Midbrain (tissue), 1 donor: ENCODE measurements at places on chromosomes 11 and 22.

GRCh38 chr22:30398685-30399680, 2.2 kb downstream of the SEC14L2 start:
- no peak for DNase-seq

- DNase-seq, result no peak
These were observed 1.6 kb downstream of the GPHA2 start for GRCh38 chr11:64933935-64934681.

DNA sequence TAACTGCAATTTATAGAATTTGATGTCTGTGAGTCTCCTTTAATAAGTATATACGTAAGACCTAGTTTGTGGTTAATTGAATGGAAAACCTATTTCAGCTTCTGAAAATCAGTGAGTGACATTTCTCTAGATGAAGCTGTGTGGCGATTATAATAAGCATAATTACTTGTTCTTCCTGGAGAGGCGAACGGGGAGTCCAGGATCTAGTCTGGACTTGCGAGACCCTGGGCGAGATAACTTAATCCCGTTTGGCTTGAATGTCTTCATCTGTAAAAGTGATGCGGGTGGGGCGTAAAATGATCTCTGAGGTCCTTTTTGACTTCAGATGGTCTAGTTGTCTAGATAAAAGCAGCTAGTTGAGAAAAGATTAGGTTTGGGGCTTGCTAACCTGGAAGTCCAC, 1.1 kb downstream of the PRRG4 start:
- DNase-seq, result no peak

GRCh38 chr11:126156814-126157213, 54.6 kb downstream of the RPUSD4 start:
- DNase-seq, result no peak

- peak; percentile 84 for DNase-seq
These were observed 33.7 kb upstream of the APOBEC3A start for GRCh38 chr22:38923463-38924346.
